ENCODE measurements at places on chromosomes 3 and 15.

DNA sequence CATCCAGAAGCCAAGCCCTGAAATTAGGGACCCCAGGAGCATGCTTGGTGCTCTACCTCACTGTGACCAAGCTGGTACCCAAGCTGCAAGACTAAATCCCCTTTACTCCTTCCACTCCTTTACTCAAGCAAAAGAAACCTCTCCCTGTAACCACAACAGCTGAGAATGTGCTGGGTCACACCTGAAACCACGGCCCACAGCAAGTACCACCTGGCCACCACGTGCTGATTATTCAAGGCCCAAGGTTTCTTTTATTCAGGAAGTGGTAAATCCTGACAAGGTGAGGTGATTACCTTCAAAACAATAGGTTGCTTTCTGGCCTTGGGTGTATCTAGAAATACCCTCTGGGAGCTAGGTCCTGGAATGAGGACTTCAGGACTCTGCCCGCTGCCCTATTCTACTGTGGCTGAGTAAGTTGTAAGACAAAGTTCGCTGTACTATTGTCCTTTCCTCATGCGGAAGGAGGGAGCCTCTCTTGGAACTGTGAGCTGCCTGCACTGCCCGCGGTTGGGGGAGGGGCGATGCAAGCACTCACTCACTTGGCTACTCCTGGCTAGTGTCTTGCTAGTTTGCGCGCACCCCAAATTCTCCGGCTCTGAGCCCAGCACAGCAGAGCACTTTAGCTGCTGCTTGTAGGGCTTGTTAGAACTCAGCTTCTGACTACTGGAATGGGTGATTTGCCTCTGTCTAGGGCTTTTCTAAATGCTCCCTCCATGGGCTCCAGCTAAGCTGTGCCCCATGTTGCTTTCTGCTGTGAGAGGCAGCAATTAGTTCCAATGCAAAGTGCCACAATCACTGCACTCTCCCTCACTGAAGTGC is 487.1 kb upstream of the CNTN3 start:
- H3K4me3 ChIP-seq, result no peak overlapping the region
- no peak for DNase-seq
- H3K36me3 ChIP-seq, result no peaks in the 10 kb centered on the region
- H3K27me3 ChIP-seq, result no peaks in the 10 kb centered on the region
- H3K27ac ChIP-seq, result no peak overlapping the region

GRCh38 chr3:186382217-186382885 is 20.3 kb upstream of the DGKG start:
- no peak for DNase-seq
- no peak overlapping the region for H3K4me3 ChIP-seq

GRCh38 chr3:49519296-49519695 is 35.0 kb upstream of the BSN start:
- no peak overlapping the region for H3K27ac ChIP-seq
- H3K27me3 ChIP-seq, result no peaks in the 10 kb centered on the region

DNA sequence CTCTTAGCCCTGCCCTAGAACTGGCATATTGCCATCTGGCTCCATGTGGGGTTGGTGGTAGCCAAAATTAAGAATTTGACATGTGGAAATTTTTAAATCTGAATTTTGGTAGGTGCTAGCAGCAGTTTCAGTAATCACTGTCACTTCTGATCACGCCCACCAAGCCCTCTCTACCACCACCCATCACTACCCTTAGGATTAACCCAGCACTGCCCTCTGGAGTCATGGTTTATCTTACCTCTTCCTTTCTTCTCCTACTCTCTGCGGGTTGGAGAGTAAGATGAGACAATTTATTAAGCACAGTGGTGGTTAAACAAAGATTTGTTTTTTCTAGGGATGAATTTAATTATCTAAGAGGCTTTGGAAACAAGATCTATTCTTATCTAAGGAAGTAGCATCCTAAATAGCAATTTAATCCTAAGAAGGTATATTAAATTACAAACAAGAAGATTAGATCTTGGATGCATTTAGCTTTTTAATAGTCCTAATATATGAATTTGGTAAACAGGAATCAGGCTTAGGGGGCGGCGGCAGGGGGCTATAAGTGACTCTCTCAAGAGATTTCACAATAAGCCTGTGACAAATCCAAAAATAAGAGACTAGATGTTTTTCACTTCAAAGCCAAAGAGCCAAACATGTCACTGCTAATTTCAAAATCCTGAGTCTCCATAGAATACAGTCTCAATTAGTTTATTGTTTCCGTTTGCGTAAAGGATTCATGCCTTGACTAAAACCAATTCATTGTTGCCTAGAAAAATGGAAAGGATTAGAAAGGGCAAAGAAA is 498.4 kb upstream of the UBE2E2 start:
- H3K4me3 ChIP-seq, result no peak overlapping the region
- H3K27ac ChIP-seq, result no peak overlapping the region
- no peaks in the 10 kb centered on the region for H3K27me3 ChIP-seq

DNA sequence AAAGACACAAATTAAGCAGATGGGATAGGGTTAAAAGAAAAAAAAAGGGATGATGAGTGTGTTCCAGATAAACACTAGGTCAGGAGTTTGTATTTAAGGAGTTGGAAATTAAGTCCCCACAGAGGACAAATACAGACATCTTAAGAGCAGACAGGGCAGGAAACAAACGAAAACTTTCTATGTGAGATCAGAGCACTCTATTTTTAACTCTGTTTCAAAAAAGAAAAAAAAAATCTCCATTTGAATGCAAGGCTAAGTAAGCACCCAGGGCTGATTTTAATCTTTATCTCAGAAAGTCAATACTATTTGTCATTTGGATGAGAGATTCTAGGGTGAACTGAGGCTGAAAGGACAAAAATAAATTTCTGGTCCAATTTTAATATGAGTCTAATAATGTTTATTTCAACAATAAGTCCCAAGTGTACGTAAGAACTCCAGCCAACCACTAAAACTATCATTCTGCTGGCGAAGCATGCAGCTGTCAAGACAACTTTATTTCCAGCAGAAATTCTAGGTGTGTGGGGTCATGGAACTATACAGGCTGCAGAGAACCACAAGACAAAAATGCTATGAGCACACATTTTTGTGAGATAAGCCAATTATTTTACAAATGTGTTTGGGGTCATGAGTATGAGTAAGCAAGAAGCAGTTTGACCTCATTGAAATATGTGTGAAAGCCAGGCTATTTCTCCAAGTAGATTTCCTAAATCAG is 186.1 kb downstream of the FMN1 start:
- no peaks in the 10 kb centered on the region for H3K4me1 ChIP-seq
- H3K36me3 ChIP-seq, result no peaks in the 10 kb centered on the region
- H3K4me3 ChIP-seq, result no peak overlapping the region
- no peak for DNase-seq
